ENCODE measurements at places on chromosomes 7 and 10.

DNA sequence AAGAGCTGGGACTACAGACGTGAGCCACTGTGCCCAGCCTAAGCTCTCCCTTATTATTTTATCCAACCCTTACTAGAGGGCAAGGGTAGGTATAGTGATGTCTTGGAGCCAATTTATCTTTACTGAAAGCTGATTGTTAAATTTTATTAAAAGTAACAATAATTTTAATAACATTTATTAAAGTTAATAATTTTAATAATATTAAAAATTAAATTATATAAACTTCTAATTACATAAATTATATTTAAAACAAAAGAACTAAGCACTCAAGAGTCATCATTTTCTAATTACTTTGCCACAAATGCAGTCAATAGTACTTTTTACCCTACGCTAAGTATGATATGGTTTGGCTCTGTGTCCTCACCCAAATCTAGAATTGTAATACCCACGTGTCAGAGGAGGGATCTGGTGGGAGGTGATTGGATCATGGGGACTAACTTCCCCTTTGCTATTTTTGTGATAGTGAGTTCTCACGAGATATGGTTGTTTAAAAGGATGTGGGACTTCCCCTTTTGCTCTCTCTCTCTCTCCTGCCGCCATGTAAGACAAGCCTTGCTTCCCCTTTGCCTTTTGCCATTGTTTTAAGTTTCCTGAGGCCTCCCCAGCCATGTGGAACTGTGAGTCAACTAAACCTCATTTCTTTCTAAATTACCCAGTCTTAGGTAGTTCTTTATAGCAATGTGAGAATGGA is 58.4 kb upstream of the ETV1 start:
- no peak for DNase-seq

GRCh38 chr7:130366564-130366963 is 13.7 kb upstream of the CPA1 start:
- DNase-seq: no peak

GRCh38 chr7:48718731-48719378 is 205.5 kb upstream of the CDC14C start:
- DNase-seq: no peak

DNA sequence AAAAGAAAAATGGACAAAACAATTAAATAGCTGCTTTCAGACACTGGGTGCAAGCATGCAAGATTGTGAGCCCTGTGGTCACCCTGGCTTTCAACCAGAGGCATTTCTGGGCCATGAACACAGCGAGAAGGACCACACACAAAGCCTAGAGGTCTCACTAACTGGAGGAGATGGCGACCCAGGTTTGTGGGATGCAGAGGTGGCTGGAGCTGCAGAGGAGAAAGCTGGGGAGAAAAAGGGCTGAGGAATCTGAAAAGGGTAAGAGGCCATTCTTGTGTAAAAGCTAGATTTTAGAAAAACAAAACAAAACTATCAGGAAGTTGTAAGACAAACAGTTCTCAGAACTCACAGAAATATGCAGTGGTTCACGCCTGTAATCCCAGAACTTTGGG is 30.1 kb upstream of the PTPRN2 start:
- no peak for DNase-seq

DNA sequence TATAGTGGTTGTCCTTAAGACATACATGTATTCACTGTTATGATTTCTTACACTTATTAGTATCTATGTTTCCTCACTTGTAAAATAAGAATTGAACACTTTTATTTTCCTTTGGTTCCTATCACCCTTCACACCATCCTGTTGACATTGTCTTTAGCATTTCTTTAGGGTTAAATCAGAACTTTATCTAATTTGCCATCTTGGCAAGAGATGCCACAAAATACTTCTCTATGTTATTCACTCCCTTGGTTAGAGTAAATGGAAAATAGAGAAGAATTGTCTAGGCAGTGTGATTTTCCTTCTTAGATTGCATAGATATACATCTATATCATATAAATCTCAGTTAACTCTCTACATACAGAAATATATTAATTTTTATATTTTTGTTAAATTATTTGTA is 204.7 kb downstream of the SEMA3D start:
- DNase-seq: no peak

DNA sequence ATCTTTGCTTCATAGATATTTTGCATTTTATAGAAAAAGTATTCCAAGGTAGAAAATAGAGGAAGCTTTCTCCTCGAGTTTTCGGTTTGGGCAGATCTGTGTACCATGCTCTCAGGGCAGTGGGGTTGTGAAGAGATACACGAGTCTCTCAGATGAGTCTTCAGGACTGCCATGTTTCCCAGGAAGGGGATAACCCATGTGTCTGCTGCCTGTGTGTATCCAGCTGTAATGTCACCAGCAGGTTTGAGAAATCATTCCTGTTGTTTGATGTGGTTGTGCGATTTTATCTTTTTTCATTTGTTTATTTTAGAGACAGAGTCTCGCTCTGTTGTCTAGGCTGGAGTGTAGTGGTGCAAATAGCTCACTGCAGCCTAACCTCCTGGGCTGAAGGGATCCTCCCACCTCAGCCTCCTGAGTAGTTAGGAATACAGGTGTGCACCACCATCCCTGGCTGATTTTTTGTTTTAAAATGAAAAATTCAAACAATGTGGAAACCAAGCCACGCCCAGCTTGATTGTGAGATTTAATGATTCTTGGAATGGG is 48.9 kb downstream of the SNX10 start:
- DNase-seq: no peak

DNA sequence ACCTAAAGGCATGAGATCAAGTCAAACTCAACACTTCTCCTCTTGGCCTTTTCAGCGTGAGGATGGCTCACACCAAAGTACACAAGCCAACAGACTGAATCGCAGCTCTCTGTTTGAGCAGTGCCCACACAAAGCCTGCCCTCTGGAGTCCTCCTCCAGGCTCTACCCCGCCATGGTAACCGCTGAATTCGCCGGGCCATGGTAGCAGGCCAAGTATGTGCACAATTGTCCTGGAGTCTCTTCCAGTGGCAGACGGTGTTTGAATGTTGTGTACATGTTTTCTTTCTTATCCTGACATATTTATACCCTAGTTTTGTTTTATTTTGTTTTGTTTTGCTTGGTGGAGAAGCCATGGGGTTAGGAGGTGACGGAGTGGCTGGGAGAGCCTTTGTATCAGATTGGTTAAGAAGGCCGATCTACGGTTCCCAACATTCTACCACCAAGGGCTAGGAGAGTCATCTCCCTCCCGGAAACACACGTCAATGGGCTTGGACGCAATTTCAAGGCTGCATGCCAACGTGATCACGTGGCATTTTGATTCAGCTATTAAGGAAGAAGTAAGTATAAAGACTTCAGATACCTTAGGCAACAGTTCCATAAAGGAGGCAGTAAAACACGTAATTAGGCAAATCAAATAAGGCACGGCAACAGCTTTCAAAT is 12.1 kb upstream of the SHH start:
- no peak for DNase-seq

GRCh38 chr7:79403879-79404278 is 49.6 kb downstream of the MAGI2 start:
- no peak for DNase-seq

GRCh38 chr10:96850825-96851224 is 18.7 kb downstream of the LCOR start:
- no peak for DNase-seq

DNA sequence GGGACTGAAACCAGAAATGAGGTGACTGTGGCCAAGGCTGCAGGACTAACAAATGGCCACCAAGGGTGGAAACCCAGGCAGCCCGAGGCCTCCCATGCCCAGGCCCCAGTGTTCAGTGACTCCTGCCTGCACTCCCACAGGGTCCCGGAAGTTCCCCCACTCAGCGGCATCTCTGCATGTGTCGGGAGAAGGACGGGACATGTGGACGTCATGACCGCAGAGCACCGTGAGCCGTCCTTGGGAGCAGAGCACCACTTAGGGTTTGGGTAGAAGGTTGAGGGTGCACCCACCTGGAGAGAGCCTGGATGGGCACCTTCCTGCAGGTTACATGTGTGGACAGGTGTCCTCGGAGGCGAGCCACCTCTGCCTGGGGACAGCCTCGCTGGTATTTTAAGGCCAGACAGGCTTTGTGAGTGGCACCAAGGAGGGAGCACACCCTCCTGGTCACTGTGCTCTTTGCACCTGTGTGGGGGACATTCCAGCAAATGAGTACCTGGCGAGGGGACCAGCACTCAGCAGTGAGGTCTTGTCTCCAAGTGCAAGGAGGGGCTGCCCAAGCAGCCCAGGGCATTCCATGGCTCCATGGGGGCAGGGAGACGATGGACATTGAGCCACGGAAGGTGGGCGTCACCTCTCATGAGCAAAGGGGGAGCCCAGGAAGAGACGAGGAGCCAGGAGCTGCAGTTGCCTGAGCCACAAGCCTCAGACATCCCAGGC is 95.3 kb upstream of the TCERG1L start:
- no peak for DNase-seq

- no peak for DNase-seq
Measured at GRCh38 chr7:111958431-111958830, 247.8 kb downstream of the DOCK4 start.

DNA sequence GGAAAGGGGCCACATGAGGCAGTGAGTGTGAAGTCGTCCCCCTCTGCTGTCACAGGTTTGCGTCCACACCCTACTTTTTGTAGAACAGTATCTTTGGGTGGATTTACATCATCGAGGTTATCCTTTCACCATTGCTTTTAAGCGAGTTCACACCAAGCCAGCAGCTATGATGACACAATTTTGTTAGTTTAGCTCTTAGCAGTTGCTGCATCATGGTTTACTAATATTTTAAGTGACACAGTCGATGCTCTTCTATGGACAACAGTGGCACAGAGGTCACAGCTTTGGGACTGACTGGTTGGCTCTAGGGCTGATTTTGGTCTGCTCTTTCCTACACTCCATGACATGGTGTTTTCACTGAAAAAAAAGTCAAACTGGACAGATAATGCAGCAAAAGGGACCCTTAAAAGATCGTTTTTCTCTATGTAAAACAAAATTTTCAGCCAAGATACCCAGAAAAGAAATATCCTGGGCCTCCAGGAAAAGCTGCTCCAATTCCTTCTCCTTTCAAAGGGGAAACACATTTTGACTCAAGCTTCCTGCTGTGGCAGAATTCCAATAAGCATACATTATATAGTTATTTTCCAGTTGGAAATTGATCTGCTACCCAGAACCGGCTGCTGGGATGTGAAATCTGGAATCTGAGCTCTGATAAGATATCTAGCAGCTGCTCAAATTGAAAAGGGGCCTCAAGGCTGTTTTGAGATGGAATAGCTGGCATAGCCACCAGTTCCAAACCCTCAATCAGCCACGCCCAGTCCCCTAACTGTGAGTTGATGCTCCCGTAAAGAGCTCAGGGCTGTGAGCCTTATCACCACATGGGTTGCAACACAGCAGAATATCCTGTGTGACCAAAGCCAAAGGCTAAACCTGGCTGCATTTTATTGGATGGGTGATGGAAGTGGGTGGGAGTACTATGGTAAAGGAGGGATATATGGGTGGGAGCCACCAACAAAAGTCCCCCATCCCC is 114.2 kb downstream of the SMURF1 start:
- DNase-seq: no peak

GRCh38 chr10:58003945-58004344 is 263.7 kb downstream of the IPMK start:
- no peak for DNase-seq
